ENCODE measurements at places on chromosomes 4 and X. TPM values are rescaled to one million over a fixed set of nuclear protein-coding genes. Genes with fewer than 3 reads are reported as not detected.

Gene PPAT
- total RNA-seq: 29.9 TPM

Gene LRCH2
- total RNA-seq: 19.7 TPM

Gene SMC1A
- total RNA-seq: 7.7 TPM

Gene CCSER1
- total RNA-seq: 0.30 TPM

Gene IL21
- total RNA-seq: not detected

Gene GLRA3
- not detected for total RNA-seq

Gene PHOX2B
- not detected for total RNA-seq

Gene EMCN
- not detected for total RNA-seq

Gene ANXA3
- total RNA-seq: 9.3 TPM

Gene SPOCK3
- total RNA-seq: 1.4 TPM

Gene MAGEE1
- 0.89 TPM for total RNA-seq

Gene SPANXA1
- not detected for total RNA-seq

Gene SLC16A2
- total RNA-seq: 14.3 TPM

Gene TEX13D
- total RNA-seq: not detected

Gene IQCM
- total RNA-seq: not detected

Gene PF4V1
- total RNA-seq: 9.2 TPM
